ENCODE measurements at places on chromosomes 7 and 10.

DNA sequence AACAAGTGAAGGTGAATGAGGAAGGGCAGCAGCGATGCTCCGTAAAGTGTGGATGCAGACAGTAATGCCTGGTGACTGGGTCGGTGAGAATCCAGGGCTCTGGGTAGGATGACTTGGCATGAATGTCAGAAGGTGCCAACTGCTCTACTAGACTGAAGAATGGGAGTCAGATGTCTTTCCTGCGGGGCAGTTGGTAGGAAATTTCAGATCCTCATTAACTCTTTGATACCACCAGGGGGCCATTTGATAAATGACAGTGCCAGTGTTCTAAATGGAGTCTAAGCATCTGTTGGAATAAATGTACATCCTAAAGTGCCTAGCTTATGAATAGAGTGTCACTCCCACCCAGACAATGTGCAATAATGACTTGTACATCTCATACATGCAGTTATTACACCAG is 462.0 kb downstream of the GRM8 start:
- no peak for DNase-seq

- no peak for DNase-seq
These were observed 142.9 kb upstream of the PCGF5 start for GRCh38 chr10:91077549-91078071.

- no peak for DNase-seq
These were observed 113.9 kb downstream of the ITGA8 start for GRCh38 chr10:15605740-15606369.

- DNase-seq, result no peak
These were observed 12.6 kb upstream of the COL1A2 start for GRCh38 chr7:94382132-94382531.

GRCh38 chr10:31508234-31508633 is 189.2 kb downstream of the ZEB1 start:
- no peak for DNase-seq

DNA sequence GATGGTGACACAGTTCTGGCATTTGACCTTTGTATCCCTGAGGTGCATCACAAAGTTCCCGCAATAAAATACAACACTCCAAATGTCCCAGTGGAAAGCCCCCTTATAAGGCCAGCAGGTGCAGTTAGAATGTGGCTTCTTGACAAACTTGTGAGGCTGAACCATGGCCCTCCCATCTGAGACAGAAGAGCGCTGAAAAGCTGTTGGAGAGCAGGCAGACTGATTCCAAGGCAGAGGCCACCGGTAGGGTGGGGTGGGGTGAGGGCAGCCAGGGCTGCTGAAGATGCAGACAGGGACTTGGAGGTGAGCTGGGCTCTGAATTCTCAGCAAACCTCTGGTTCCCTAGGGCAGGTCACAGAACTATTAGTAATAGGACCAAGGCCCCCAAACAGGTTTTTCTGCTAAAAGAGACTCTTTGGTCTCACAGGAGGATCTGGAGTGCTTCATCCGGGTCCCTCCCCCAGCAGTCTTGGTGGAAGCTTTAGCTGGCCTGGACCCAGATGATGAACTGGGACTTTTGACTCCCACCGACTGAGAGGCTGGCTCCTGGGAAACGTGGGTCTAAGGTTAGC is 15.6 kb upstream of the CHST3 start:
- no peak for DNase-seq

GRCh38 chr7:6618621-6619020 is 3.2 kb downstream of the ZNF853 start:
- DNase-seq, result no peak

GRCh38 chr10:23343591-23344240 is 881 bp downstream of the C10orf67 start:
- DNase-seq, result peak; percentile 64

DNA sequence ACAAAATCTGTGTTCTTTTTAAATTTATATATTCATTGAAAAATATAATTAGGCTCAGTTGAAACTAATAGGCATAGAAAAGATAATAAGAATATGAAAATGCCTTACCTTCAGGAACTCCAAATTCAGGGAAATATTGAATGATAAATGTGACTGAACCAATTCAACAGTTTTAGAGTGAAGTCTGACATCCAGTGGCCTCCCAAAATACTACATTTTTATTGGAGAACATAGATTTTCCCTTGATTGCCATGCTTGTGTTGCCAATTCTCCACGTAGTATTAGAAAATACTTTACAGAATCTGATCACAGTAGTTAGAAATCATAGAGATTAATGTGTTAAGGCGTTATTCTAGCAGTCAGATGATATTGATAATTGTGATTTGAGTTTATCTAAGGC is 1246.7 kb downstream of the GATA3 start:
- DNase-seq, result peak; percentile 24

GRCh38 chr7:41869596-41869995 is 166.7 kb upstream of the INHBA start:
- no peak for DNase-seq

GRCh38 chr10:73517166-73517888 is 21.5 kb upstream of the PPP3CB start:
- no peak for DNase-seq

- no peak for DNase-seq
These were observed 72.8 kb upstream of the GLCCI1 start for GRCh38 chr7:7895754-7896153.

DNA sequence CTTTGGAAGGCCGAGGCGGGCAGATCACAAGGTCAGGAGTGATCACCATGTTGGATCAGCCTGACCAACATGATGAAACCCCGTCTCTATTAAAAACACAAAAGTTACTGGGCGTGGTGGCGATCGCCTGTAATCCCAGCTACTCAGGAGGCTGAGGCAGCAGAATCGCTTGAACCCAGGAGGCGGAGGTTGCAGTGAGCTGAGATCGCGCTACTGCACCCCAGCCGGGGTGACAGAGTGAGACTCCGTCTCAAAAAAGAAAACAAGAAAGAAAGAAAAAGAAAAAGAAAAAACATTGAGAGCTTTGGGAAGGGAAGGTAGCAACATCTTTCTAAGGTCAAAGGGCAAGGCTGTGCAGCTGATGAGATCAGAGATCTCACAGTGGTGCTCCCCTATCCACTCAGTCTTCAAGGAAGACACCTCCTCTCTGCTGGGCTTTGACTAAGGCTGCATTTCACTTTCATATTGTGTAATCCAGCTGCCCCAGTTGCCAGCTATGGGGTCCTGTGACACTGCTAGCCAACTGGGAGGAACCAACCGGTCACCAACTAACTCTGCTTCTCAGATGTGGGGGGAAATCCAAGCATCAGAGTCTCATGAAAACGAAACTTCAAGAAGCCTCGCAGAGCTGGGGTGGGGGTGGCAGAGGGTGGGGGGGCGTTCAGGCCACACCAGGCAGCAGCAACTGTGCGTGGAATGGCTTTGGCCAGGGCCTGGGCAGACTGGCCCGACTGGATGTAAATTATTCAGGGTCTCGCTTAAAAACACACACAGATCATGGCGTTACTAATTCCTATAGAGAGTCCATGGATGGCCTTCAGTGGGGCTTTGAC is 1.5 kb downstream of the IL15RA start:
- DNase-seq, result no peak

GRCh38 chr7:46397591-46397990 is 476.5 kb upstream of the IGFBP3 start:
- DNase-seq, result no peak

GRCh38 chr10:108249940-108250339 is 1085.4 kb upstream of the SORCS1 start:
- DNase-seq, result no peak

DNA sequence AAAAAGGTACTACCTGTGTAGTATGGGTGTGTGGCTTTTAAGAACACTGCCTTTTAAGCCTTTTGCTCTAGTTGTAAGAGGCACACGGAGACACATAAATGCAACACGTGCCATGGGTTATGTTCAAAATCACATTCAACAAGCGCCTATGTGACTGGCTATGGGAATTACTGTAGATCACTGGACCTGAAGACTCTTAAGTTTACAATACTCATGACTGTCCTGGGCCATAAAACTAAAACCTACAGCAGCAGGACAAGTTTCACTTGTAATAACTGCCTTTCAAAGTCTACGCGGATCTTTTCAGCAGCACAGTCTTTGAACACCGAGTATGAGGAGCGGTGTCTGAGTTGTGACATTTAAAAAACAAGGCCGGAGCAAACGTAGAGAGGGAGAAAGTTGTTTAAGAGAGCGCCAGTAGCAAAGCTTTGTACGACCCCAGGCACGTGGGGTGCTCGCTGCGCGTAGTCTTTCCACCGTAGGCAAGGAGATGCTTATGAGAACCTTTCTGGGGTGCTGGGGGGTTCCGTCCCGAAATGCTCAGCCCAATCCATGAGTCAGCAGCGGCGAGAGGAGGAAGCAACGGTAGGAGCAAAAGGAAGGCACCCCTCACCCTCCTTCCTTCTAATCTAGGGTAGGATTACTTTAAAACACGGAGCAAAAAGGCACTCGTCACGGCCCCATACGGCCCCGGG is 662 bp downstream of the DNAJC2 start:
- DNase-seq, result no peak

DNA sequence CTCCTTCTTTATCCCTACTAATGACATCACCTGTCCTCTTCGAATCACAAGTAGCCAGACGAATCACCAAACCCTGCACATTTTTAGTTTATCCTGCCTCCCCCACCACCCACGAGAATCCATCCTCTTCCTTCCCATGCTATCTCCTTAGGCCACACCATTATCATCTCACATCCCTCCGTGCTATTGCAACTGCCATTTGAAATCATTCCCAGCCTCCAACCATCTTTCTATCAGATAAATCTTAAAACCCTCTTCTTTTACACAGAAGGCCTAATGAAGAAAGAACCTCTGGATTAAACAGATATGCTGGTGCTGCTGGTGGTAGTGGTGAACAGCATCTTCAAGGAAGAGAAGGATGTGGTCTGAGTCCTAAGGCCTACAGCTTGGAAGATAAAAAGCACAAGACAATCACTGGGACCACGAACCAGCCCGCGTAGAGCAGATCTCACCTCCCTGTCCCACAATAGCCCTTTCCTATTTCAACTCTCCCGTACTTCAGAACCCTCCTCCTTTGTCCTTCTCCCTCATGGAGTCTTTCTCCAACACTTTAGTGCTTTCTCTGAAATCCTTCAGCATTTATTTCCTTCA is 403.1 kb downstream of the SFMBT2 start:
- DNase-seq, result no peak

DNA sequence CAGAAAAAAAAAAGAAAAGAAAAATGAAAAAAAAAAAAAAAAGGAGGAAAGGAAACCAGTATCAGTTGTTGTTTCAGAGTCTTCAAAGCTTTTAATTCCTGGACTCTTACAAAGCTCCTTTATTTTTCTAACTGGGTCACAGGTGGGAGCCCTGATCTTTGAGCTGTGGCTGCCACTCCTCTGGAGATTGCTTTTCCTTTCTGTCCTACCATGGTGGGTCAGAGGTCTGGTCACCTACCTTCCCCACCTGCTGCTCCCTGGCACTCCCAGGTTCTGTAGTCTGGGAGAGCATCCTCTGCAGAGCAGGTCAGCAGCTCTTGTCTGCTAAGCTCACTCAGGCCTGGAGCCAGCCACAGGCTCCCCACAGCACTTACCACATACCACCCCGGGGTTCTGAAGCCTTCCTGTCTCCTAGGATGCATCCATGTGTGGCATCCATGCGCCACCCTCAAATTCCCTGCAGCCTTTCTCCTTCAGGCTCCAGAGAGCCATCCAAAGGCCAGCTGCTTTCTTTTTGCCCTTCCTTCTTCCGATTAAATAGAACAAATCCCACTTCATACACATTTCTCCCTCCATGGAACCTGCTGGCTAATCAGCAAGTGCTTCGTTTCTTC is 73.2 kb upstream of the TPK1 start:
- no peak for DNase-seq
